ENCODE measurements at places on chromosomes 6 and 20.

GRCh38 chr6:16832043-16832567, 70.8 kb upstream of the ATXN1 start:
- DNase-seq, result no peak

GRCh38 chr20:51327251-51327841, 215.2 kb downstream of the NFATC2 start:
- DNase-seq, result no peak

GRCh38 chr6:87350516-87350915, 5.9 kb downstream of the C6orf163 start:
- no peak for DNase-seq

GRCh38 chr6:14804001-14804784, 441.7 kb upstream of the JARID2 start:
- no peak for DNase-seq

GRCh38 chr6:159753081-159753872, 8.6 kb upstream of the ACAT2 start:
- DNase-seq, result no peak

- no peak for DNase-seq
Measured at GRCh38 chr20:41694796-41695195, 76.6 kb upstream of the CHD6 start.

DNA sequence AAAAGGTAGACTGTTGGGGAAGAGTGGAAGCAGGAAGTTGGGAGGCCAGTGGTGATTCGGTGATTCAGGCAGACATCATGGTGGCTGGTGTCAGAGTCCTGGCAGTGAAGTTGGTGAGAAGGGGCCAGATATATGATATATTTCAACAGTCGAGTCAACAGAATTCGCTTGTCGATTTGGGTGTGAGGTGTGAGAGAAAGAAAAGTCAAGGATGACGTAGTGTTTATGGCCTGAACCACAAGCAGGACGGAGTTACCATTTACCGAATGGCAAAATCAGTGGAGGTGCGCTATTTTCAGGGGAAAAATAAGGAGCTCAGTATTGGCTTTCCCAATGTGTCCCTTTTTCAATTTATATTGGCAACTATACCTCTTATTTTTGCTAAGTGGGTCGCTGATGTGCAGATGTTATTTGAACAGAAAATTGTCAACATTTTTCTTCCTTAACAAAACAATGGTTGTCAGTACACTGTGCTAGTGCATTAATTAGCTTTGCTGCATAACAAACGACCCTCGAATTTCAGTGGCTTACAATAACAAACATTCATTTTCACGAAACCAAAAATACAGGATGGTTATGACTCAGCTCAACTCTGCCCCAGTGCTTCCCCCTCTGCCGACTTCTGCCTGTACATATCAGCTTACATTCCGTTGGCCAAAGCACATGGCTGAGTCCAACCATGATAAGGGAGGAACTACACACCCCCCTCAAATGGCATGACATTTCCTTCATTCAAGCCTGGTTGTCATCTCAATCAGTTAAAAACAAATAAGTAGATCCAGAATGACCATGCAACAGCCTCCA, 255.0 kb upstream of the ZFP64 start:
- DNase-seq, result no peak

- DNase-seq, result no peak
Measured at GRCh38 chr6:144820270-144820669, 535.1 kb downstream of the UTRN start.

DNA sequence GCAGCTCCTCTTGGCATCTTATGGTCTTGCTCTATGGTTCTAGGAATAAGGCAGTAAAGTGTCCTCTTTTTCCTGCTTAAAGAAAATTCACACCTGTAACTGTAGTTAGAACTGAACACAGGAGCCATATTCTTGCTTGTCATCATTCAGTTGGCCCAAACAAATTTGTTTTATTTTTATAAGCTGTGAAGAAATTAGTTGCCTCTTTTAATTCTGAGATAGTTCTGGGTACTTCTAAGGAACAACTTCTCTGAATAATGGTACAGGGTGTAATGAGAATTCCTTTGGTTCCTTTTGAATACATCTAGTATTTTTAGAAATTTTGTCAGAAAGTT, 1.4 kb downstream of the MAP3K4 start:
- no peak for DNase-seq

GRCh38 chr6:1367771-1368170, 21.6 kb upstream of the FOXF2 start:
- DNase-seq, result no peak

DNA sequence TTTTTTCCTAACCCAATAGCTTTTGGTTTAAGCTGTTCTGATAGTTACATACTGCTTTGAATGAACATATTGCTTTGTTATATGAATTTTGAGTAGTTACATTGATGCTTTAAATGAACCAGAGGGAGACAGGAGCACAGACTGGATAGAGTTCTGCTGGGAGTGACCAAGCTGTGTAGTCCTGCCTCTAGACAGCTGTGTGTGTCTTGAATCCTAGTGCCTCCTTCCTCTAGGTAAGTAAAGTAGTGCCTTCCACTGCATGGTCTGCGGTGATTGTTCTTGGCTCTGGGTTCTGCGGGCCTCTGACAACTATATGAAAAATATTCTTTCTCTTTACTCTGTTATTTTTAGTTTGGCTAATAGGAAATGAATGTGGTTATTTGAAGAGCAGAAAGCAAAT, 46.0 kb upstream of the ADGRG6 start:
- DNase-seq, result no peak

- DNase-seq, result no peak
Measured at GRCh38 chr6:110467566-110468140, 8.8 kb downstream of the SLC22A16 start.

- DNase-seq, result no peak
Measured at GRCh38 chr6:21604081-21604480, 10.5 kb downstream of the SOX4 start.

- DNase-seq, result no peak
Measured at GRCh38 chr6:157921685-157922367, 59.8 kb upstream of the SYNJ2 start.

DNA sequence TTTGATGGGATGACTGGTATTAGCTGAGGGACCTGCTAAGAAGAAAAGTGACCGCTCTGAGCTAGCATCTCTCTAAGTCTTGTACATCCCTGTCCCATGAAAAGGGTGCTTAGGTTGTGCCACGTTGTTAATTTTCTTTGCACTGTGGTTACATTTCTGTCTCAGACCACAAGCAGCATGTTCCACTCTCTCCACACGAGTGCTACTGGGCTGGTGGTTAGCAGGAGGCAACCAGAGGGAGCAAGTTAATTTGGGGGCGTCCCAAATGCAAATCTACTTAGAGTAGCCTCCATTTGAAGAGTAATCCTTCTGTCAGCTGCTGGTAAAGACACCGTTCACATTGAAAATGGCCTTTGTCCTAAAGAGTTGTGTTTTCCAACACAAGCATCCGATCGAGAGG, 3.4 kb upstream of the SCML4 start:
- no peak for DNase-seq

- DNase-seq, result no peak
Measured at GRCh38 chr6:136793363-136793762, 1.1 kb upstream of the MAP3K5 start.

DNA sequence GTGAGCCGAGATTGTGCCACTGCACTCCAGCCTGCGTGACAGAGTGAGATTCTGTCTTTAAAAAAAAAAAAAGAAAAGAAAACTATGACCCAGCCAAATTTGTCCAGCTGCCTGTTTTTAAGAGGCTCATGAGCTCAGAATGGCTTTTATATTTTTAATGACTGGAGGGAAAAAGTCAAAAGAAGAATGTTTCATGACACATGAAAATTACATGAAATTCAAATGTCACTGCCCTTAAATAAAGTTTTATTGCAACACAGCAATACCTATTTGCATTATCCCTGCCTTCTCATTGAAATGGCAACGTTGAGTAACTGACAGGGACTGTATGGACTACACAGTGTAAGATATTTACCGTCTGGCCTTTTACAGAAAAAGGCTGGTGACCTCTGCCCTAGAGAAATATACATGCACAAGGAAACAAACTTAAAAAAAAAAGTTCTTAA, 11.4 kb downstream of the SENP6 start:
- DNase-seq, result no peak

GRCh38 chr6:104186831-104187230, 672.9 kb downstream of the HACE1 start:
- DNase-seq, result no peak

DNA sequence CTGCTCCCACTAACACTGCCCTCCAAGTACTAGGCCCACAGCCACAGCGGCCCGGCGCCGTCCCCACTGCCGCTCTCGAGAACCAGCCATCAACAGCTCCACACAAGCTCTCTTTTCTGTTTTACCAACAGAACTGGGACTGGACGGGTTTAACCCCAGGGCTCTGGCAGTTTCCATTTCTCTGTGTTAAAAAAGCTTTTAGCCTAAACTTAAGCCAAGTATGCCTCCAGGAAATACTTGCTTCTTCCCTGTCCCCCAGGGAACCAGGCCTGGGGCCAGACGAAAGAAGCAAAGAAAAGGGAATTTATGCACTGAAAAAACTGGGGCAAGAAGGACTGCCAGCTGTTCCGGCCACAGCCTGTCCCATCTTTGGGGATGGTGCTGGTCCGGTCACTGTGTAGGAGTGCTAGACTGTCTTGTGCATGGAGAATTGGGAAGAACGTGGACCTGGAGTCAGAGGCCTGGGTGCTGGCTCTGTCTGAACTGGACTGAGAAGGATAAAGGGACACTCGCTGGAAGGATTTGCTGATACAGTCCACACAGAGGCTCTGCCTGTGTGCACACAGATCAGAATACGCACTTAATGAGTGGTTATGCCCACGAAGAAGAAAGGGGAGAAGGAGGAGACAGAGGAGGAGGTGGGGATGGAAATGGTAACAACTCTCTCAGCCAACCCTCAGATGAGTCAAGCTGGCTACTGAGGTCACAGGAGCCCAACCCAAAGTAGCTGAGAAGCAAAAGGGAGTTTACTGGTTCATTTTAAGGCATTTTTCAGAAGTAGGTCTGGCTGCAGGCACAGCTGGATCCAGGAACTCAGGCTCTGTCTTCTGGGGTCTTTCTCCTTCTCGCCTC, 254.4 kb upstream of the PMEPA1 start:
- DNase-seq, result no peak

- peak; percentile 82 for DNase-seq
Measured at GRCh38 chr20:38645980-38646858, 44.6 kb downstream of the ARHGAP40 start.

- DNase-seq, result no peak
Measured at GRCh38 chr6:16936893-16937292, 165.0 kb upstream of the STMND1 start.

DNA sequence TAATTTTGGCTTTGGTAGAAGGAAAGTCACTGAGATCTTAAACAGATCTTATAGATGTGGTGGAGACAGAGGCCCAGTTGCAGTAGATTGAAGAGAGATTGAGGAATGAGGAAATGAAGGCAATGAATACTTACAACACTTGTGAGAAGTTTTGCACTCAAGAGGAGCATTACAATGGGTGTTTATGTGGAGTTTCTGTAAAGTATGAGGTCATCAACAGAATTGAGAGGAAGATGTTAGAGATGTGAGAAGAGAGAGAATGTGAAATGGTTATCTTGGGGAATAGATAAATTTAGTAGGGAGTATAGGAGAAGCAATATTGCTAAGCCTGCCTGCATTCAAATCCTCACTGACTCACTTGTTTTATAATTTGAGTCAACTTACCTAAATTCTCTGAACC, 83.4 kb downstream of the GFRAL start:
- DNase-seq, result no peak

DNA sequence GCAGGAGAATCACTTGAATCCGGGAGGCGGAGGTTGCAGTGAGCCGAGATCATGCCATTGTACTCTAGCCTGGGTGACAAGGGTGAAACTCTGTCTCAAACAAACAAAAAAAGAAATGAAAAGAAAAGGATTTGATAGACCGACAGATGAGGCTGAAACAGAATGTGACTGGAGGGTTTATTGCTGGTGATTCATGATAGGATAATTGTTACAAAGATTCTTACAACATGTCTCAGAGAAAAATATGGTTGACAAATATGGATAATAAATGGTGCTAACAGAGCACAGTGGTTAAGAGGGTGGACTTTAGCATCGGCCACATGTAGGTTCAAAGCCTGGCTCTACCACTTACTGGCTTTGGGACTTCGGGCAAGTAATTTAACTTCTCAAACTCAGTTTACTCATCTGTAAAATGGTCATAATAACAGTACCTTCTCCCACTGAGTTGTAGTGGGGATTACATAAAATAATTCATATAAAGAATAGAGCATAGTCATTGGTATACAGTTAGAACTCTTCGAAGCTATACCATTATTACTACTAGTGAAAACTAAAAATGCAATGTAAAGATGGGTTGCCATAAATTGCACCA, 131.9 kb downstream of the MAP3K7 start:
- DNase-seq, result no peak

GRCh38 chr6:22222469-22222868, 74.4 kb downstream of the PRL start:
- DNase-seq, result no peak

DNA sequence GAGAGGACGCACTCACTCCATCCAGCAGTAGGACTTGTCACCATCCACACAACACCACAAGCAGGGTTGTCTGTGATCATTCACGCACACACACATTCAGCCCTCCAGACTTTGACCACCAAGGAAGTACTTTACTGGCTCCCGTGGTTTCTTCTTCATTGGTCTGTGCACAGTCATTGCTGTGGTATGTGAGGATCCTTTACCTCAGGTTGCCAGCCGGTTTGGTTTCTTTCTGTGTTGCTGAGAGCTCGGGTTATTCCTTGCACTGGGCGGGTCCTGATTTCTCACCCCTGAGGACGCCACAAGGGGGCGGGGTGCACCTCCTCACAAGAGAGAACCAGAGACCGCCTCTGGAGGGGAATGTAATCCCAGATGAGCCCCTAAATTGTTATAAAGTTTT, 11.2 kb downstream of the SLC35A1 start:
- no peak for DNase-seq

DNA sequence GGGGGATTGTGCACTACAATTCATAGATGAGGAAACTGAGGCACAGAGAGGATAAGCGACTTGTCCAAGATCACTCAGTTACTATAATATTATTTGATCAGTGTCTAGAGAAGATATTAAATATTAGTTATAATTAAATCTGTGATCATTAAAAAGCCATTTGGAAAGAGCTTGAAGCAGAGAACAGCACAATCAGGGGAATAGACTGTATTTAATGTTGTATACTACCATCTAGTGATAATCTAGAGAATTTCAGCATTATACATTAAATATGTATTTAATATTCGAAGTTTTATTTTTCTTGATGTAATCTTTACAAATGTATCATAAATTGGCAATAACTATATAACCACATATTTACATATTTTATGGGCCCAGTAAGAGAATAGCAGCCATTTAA, 20.1 kb upstream of the MTCL3 start:
- DNase-seq, result no peak

- no peak for DNase-seq
Measured at GRCh38 chr6:132300323-132300949, 100.8 kb downstream of the MOXD1 start.

- DNase-seq, result no peak
Measured at GRCh38 chr20:35638751-35639150, 23.1 kb downstream of the SPAG4 start.

Measured in stimulated activated CD4-positive, alpha-beta T cell treated with anti-CD3 and anti-CD28 coated beads, Interleukin-2, amount 100 ng/mL, for 4 hours (primary cell).